ENCODE measurements at places on chromosomes 3 and 15.

- no peak for DNase-seq
These were observed 32.7 kb downstream of the CEMIP start for GRCh38 chr15:80811781-80812315.

DNA sequence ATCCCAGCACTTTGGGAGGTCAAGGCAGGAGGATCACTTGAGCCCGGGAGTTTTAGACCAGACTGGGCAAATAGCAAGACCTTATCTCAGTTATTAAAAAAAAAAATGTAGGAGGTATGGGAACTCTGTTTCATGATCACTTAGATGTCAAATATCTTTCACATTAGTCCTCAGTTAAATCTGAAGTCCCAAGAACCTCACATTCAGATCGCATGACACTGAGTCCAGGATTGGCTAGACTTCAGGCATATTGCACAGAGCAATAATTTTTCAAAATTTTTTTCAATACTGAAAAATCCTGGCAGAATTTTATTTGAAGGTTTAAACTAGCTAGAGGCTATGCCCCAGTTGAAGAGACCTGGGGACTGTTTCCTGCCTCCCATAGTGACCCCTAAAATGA, 56.3 kb upstream of the ZNF148 start:
- DNase-seq = no peak

GRCh38 chr3:141064255-141064926, 13.2 kb downstream of the SPSB4 start:
- peak; percentile 22 for DNase-seq

GRCh38 chr15:90762109-90762508, 45.0 kb downstream of the BLM start:
- peak; percentile 25 for DNase-seq

DNA sequence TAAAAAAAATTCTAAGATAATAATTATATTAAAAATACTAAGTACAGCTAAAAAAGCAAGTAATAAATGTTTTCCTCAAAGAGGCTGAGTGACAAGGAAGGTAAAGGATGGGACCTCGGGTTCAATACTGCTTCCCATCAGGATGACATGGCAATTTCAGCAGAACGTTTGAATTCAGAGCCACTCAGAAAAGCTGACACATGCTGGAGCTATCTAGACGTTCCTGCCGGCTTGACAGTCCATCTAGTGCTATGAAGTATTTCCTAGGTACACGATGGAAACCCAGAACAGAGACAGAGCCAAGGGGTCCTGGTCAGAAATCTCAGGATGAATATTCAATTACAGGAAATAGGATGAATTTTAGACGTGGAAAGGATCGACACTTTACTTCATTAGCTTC, 361.8 kb downstream of the FGF12 start:
- no peak for DNase-seq
